Naive B cell (primary cell): ENCODE measurements at places on chromosomes 5 and 9. TPM values are rescaled to one million over a fixed set of nuclear protein-coding genes. Genes with fewer than 3 reads are reported as not detected.

Gene EQTN
- 0.37 TPM for polyA plus RNA-seq

Gene CDH6
- not detected for polyA plus RNA-seq

Gene SH3PXD2B
- not detected for polyA plus RNA-seq

Gene TXNDC8
- polyA plus RNA-seq: not detected
